ENCODE measurements at places on chromosomes 3 and 15. TPM values are rescaled to one million over a fixed set of nuclear protein-coding genes. Genes with fewer than 3 reads are reported as not detected.

- H3K36me3 ChIP-seq: no peaks in the 10 kb centered on the region
- H3K4me3 ChIP-seq: no peak overlapping the region
- H3K27ac ChIP-seq: no peak overlapping the region
Observed at GRCh38 chr3:19775765-19776164, 158.3 kb downstream of the EFHB start.

- no peak overlapping the region for H3K27ac ChIP-seq
- H3K4me3 ChIP-seq: peak overlapping the region; percentile 59
- H3K4me1 ChIP-seq: peaks cover 13% of the 10 kb centered on the region
- no peak for DNase-seq
- no peaks in the 10 kb centered on the region for H3K36me3 ChIP-seq
- no peaks in the 10 kb centered on the region for H3K27me3 ChIP-seq
Observed at GRCh38 chr3:23202203-23202920, 765 bp upstream of the UBE2E2 start.

- DNase-seq: no peak
- H3K27ac ChIP-seq: no peak overlapping the region
- H3K4me3 ChIP-seq: no peak overlapping the region
Observed at GRCh38 chr15:78841376-78841706, 30.1 kb upstream of the ADAMTS7 start.

- H3K27me3 ChIP-seq: no peaks in the 10 kb centered on the region
- no peak overlapping the region for H3K27ac ChIP-seq
- DNase-seq: no peak
Observed at GRCh38 chr15:34006381-34006780, 32.6 kb downstream of the AVEN start.

Gene C2CD4A
- total RNA-seq: not detected

- H3K27me3 ChIP-seq: peaks cover 17% of the 10 kb centered on the region
- no peak overlapping the region for H3K4me3 ChIP-seq
- no peaks in the 10 kb centered on the region for H3K4me1 ChIP-seq
- no peak for DNase-seq
- no peak overlapping the region for H3K27ac ChIP-seq
Observed at GRCh38 chr15:71424765-71425164, 309.5 kb downstream of the THSD4 start.

DNA sequence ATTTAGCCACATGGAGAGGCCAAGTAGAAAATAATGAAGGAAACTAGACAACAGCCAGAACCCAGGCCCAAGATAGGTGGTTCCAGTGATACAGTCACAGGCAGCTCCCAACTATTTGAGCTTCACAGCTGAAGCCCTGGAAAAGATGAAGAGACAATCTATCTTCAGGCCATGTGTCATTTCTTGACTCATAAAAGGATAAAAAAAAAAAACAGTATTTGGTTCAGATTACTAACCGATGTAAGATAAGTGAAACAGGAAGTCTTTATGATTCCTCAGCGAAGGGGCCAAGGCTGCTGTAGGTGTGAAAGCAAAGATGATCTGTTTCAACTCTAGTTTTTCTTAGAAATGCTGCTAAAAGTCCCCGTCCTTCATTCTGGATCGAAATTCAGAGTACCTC is 394.6 kb downstream of the ZNF385D start:
- no peak overlapping the region for H3K4me3 ChIP-seq
- DNase-seq: no peak
- no peaks in the 10 kb centered on the region for H3K4me1 ChIP-seq
- H3K27ac ChIP-seq: no peak overlapping the region

- no peaks in the 10 kb centered on the region for H3K4me1 ChIP-seq
- H3K4me3 ChIP-seq: no peak overlapping the region
- DNase-seq: no peak
- H3K36me3 ChIP-seq: no peaks in the 10 kb centered on the region
- peaks cover 2% of the 10 kb centered on the region for H3K27me3 ChIP-seq
Observed at GRCh38 chr3:140203510-140203909, 268.5 kb downstream of the CLSTN2 start.

Measured in T-cell (primary cell).